PC-3 (cell line): ENCODE measurements at places on chromosomes 6 and 20.

- no peak for DNase-seq
These were observed 4.0 kb downstream of the ZBTB2 start for GRCh38 chr6:151387175-151387970.

DNA sequence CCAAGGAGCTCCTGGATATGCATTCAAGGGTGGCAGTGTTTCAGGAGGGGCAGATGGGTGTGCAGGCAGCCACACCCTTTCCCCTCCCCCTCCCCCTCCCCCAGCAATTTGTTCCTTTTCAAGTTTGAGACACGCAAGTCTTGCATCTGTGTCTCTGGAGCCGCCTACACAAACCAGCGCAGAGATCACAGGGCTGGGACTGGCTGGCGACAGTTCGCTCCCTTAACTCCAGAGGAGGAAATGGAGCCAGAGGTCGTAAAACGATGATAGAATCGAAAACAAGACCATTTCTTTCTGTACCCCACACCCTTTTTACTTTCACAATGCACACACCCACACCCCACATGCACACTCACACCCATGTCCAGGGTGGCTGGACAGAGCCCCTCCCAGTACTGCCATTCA is 163.1 kb downstream of the LY86 start:
- DNase-seq, result no peak

GRCh38 chr6:160691617-160692016 is 10.4 kb upstream of the PLG start:
- no peak for DNase-seq

GRCh38 chr6:160382946-160383345 is 34.8 kb downstream of the SLC22A3 start:
- no peak for DNase-seq

DNA sequence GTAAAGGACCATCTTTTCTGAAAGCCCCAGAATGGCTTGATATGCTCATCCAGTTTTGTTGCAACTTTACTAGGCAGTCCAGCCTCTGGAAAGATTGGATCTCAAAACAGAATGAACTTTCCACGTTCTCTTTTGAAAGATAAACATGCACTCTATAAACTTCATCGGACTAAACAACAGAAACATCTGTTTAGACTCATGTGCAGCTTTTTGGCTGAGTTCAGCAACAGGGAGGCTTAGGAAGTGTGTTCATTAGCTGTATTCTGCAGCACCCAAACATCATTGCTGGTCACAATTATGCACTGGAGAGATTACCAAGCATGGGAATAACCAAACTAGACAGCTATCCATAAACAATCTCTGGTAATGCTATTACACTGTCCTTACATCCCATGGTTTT is 180.5 kb downstream of the TENT5A start:
- DNase-seq, result no peak
